Glutamatergic neuron (in vitro differentiated cells): ENCODE measurements at places on chromosomes 5 and 9.

- H3K36me3 ChIP-seq, result peaks cover 1% of the 10 kb centered on the region
- H3K27me3 ChIP-seq, result no peaks in the 10 kb centered on the region
- no peak for DNase-seq
- peaks cover 8% of the 10 kb centered on the region for H3K4me1 ChIP-seq
Measured at GRCh38 chr9:105416840-105417239, 31.0 kb upstream of the FSD1L start.

DNA sequence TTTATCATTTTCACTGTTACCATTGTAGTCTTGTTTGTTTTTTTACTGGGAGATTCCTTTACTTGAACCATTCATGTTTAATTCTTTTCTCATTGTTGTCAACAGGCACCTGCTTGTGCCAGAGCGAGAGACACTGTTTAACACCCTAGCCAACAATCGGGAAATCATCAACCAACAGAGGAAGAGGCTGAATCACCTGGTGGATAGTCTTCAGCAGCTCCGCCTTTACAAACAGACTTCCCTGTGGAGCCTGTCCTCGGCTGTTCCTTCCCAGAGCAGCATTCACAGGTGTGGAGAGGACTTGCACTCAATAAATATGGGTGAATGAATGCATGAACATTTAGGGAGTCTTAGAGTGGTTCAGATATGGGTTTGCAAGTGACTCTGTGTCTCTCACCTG is 37.5 kb downstream of the NUP214 start:
- H3K27me3 ChIP-seq, result peaks cover 2% of the 10 kb centered on the region
- no peak for DNase-seq

DNA sequence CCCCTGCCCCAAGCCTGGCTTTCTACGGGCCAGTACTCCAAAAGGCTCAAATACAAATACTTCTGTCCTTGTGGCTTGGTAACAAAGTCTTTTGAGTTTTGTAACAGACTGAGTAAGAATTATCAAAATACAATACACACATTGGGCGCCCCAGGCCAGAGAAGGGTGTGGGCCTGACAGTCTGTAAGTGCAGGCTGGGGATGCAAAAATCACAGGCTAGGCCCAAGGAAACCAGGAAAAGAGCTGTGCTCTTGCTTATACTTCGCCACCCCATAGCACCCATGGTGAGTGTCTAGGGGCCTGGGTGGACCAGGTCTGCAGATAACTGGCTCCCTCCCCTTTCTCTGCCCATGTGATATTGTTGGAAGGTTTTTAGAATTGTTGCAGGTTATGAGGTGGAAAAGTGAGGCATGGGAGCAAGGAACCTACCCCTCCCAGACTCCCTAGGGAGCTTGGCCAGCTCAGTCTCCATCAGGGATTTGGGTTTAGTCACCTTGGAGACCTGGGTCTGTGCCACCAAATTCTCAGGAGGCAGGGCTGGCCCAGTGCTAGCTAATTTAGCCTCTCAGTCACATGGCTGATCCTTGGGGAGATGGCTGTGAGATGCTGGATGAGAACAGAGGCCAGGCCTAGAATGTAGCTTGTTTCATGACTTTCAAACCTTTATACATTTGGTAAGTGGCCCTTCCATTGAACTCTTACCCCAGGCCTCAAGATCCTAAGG is 72.9 kb downstream of the TARS1 start:
- H3K4me3 ChIP-seq, result no peak overlapping the region
- H3K27ac ChIP-seq, result no peak overlapping the region
- DNase-seq, result no peak
- H3K4me1 ChIP-seq, result no peaks in the 10 kb centered on the region
- H3K36me3 ChIP-seq, result peaks cover 5% of the 10 kb centered on the region
- peaks cover 3% of the 10 kb centered on the region for H3K27me3 ChIP-seq

DNA sequence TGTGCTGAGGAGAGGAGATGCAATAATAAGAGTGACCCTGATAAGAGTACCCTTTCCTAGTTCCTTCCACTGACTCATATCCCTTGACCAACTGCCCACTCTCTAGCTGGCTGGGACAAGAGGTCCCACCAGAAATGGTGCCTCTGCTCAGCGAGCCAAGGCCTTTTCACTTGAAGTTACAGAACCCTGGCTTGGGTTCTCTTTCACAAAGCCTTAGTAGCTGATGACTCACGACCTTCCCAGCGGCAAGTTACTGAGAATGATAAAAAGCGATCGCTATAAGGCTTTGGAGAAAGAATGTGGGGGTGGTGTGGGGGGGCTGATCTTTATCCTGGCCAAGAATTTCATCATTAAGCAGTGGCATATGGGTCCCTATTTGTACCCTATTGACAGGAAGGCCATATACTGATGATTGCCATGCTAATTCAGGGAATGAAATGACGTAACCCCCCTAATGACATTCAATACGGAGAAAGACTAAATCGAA is 90.3 kb downstream of the FBXO38 start:
- H3K27ac ChIP-seq, result no peak overlapping the region
- DNase-seq, result no peak
- no peak overlapping the region for H3K4me3 ChIP-seq
- no peaks in the 10 kb centered on the region for H3K4me1 ChIP-seq

DNA sequence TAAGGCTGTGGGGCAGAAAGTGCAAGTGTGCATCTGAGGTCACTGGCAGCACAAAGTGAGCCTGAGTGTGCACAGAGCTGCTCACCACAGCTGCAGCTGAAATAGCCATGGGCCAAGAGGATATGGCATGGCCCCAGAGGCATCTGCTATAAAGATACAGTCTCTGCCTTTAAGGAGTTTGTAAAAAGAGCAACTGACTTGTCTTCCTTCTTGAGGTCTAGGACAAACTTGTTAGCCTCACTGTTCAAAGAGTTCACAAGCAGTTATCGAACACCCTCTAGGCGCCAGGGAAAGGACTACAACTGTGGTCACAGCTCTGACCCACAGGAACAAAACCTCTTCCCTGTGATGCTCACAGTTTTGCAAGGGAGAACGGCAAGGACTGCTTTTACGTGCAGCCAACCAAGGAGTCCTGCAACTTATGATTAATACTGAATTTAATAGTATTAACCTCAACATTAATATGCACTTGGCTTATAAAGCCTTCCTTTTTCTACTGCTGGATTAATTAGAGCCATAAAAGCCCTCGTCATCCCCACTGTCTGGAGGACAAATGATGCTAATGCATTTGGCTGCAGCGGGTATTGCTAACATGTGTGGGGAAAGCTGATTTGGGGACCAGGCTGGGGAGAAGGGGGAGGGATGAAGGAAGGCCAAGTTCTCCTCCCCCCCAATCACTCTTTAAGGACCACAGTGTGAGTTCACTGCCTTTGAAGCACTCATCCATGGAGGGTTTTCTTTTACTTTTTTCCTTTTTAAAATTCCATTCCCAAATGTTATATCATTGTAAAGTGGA is 189.8 kb upstream of the TRIM32 start:
- no peaks in the 10 kb centered on the region for H3K36me3 ChIP-seq
- H3K4me1 ChIP-seq, result no peaks in the 10 kb centered on the region
- no peak overlapping the region for H3K4me3 ChIP-seq

DNA sequence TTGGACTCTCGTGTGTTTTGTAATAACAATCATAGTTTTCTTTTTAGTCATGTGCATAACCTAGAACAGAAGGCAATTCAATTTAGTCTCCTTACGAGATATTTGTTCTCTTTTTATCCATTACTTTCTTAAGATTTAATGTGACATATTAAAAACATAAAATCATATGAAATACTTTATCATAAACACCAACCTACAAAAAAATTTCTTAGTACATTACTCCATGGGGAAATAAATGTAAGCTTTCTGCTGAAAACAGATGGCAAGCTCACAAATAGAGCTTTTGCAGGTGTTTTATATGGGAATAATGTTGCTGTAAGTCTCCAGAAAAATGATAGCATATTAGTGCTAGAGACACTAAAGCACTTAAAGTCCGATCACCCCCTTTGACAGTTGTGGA is 1035.2 kb upstream of the ARRDC3 start:
- peaks cover 13% of the 10 kb centered on the region for H3K36me3 ChIP-seq
- no peak for DNase-seq
- no peak overlapping the region for H3K27ac ChIP-seq
- no peaks in the 10 kb centered on the region for H3K4me1 ChIP-seq
- no peak overlapping the region for H3K4me3 ChIP-seq
